ENCODE measurements at places on chromosomes 6 and 20.
A peak's percentile ranks its signal among the peaks of the same experiment; 100 is the strongest.

DNA sequence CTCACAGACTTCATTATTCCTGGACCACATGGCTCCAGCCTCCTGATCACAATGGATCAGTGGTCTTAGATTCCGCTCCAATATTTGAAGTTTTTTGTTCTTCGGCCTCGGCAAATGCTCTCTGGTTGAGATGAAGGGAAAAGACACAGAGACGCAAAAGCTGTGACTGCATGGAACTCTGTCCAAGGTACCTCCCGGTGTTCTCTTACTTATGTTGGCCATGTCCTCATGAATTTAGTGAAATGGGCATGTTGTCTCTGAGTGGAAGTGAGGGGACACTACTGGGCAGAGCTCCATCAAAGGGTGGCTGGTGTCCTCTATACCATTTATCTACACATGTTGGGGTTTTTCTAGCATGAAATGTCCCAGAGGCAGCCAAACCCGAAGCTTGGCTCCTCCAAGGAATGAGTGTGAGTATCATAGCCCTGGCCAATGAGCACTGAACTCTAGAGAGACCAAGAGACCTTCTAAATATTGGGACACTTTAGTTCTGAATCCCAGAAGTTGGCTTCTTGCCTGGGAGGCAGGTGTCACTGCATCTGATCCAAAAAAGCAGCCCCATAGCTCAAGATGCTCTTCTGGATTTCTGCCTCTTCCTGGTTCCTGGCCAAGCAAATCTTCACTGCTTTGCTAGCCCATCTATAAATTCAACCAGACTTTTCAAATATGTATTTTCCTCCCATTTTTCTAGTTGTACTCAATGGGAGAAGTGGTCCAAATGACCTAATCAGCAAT lies 34.1 kb downstream of the HLA-G start:
- DNase-seq, result no peak

DNA sequence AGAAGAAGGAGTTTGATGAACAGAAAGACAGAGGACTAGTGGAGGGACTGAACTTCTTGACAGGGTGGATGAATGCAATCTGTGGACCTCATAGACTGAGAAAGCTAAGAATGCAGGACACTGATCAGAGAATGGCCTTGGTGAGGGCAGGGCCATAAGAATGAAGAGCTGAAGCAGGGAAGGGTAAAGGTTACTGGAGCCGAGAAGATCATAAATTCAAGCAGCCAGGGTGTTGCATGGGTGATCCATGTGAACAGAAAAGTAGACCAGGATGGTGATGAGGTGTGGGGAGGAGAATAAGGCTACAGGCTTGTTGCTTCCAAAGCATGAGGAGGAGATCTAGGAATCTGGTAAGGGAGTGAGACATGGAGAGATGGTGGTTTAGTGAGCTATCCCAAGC lies 295.9 kb downstream of the ADGB start:
- DNase-seq, result no peak

DNA sequence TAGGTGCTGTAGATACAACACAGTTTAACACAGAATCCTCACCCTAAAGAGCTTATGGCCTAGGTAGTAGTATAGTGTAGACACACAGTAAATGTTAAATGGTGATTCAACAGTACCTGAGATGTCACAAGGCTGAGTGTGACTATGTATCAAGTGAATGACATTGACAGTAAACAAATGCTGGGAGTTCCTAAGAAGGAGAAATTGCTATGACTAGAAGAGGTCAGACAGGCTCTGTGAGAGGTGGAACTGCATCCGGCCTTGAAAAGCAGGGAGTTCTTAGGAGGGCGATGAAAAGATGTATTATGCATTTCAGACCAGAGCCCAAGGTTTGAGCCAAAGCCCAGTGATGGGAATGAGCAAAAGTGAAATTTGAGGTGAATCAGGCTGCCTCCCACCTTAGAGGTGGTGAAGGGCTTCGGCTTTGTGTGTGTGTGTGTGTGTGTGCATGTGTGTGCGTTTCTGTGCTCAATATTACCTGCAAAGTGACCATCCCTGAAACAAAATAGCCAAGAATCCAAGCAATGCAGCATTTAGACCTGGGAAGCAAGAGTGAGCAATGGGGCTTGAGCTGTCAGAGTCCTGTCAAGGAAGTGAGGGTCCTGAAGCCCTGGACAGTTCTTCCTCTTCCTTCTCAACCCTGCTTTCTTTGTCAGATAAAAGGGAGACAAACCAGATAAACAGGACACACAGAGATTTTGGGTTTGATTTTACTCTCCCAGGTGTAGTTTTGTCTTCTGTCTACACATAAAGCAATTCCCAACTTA lies 32.3 kb upstream of the CITED2 start:
- no peak for DNase-seq

DNA sequence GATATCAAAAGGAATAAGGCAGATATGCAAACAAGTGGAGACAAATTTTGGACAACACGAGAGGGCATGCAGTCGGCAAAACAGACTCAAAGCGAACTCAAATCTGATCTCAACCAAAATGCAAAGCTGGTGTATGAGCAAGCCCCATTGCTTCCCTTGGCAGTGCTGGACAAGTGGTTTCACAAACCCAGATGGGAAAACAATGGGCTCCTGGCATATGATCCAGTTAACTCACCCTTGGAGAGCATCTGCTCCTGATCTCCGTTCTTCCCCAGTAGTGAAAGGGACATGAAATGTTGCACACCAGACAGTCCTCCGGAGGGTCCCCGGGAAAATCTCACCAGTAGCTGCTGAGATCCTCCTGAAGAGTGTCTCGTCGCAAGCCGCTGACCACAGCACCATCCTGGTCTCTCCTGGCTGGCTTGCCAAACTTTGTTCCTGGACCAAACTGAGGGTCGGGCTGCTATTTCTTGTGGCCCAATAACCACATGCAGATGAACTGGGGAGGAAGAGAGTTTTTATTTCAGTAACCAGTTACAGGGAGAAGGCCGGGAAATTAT lies 84.3 kb upstream of the THBS2 start:
- no peak for DNase-seq

GRCh38 chr6:13836170-13836569 lies 21.8 kb upstream of the MCUR1 start:
- DNase-seq, result no peak

- DNase-seq, result no peak
Measured at GRCh38 chr6:52504782-52505136, 72.1 kb downstream of the TRAM2 start.

DNA sequence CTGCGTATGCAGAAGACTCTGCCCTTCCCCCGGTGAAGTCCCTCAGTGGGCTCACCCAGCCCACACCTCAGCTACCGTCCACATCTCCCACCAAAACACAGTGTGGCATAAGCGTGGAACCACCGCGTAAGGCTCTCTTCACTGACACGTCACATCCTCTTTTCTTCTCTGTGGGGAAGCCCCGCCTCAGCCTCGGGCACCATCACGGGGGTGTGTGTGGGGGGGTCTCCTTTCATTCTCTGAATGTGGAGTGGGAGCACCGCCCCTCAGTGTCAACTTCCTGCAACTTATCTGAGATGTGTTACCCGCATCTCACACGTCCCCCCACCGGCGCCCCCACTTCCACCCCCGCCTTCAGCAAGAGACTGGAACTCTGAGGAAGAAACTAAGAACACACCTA lies 388.4 kb upstream of the JARID2 start:
- no peak for DNase-seq

DNA sequence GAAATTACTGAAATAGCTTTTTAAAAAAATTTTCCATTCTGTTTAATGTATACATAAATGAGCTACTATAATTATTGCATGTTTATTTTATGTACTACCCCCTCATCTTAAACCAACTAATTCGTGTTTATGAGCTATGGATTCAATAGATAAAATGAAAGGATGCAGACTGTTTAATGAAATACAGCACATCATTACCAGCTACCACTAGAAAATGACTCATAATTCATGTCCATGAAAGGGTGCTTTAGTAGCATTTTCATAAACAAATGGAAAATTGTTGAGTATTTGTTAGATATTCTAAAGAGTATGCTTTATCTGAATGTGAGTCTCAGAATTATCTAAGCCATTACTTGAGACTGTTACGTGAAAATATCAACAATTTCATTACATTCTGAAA lies 1590.1 kb downstream of the HACE1 start:
- DNase-seq, result no peak

- DNase-seq, result peak; percentile 60
Measured at GRCh38 chr6:63573899-63574553, 1.7 kb downstream of the LOC128125822 start.

DNA sequence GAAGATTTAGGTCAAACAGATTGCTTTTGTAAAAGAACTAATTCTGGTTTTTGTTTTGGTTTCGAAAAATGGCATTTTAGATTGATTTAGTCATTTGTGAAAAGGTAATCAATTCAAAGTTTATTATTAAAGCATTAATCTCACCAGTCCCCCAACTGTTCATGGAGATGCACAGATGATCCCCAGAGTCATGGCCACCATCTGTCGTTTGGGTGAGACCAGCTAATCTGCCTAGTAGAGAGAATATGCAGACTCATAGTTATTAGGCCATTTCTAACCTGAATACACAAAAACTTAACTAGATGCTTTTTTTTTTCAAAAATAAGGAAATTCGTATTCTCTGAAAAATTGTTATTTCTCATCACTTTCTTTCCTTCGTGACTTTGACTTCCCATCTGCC lies 58.1 kb downstream of the C6orf58 start:
- DNase-seq, result no peak

- DNase-seq, result no peak
Measured at GRCh38 chr6:28134716-28135115, 7.0 kb upstream of the ZKSCAN8 start.

- DNase-seq, result no peak
Measured at GRCh38 chr6:17391976-17392375, 1.4 kb upstream of the CAP2 start.

GRCh38 chr6:108928650-108929049 lies 80.4 kb downstream of the ARMC2 start:
- no peak for DNase-seq

- DNase-seq, result no peak
Measured at GRCh38 chr6:85580878-85581267, 12.8 kb downstream of the SNX14 start.

GRCh38 chr6:42937548-42938427 lies 8.5 kb downstream of the CNPY3 start:
- no peak for DNase-seq

DNA sequence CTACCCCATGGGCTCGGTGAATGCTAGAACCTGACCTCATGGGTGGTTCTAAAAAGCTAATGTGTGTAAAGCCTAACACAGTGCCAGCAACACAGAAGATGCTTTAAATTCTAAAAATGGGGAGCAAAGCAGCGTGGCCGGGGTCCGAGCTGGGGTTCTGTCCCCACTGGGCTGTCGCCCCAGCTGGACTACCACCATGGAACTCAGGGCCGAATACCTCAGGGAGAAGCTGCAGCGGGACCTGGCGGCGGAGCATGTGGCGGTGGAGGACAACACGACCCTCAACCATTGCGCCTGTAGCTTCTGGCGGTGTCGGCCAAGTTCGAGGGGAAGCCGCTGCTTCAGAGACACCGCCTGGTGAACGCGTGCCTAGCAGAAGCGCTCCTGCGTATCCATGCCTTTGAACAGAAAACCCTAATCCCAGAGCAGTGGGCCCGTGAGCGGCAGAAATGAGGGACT lies 8.4 kb downstream of the SOX4 start:
- DNase-seq, result no peak

DNA sequence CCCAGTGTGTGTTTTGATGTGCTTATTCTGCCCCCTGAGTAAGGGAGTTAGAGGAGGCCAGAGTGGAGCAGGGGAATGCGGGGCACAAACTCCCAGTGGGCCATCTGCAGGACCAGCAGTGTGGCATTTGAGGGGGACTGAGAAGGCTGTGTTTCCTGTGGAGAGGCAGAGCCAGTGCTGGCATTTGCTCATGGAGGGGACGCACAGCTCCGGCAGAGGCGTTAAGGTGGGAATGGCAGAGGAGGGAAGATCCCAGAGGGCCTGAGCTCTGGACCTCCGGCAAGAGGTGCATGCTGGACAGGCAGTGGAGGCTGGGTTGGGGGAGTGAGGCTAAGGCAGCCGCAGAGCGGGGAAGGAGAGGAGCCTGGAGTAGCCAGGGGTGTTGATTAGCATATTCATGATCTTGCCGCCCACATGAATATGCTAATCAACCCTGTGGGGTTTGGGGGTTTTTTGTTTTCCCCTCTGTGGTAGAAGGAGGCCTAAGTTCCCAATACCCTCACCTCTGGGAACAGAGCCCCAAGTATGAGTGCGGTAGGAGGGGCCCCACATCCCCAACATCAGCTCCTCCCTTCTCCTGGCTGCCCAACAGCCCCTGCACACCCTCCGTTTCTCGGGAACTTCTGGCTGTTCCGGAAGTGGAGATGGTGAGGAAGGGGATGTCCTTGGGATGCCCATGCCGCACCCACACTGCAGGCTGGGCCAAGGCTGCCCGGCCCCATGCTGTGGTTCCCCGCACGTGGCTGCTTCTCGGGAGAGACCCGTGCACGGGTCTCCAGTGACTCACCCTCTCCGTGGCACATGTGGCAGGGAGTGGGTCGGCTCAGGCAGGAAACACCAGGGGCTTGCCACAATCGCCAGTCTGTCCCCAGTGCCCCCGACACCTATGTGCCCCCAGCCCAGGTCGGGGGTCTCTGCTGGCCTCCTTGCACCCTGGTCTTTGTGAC lies 33.8 kb downstream of the DLGAP4 start:
- no peak for DNase-seq

DNA sequence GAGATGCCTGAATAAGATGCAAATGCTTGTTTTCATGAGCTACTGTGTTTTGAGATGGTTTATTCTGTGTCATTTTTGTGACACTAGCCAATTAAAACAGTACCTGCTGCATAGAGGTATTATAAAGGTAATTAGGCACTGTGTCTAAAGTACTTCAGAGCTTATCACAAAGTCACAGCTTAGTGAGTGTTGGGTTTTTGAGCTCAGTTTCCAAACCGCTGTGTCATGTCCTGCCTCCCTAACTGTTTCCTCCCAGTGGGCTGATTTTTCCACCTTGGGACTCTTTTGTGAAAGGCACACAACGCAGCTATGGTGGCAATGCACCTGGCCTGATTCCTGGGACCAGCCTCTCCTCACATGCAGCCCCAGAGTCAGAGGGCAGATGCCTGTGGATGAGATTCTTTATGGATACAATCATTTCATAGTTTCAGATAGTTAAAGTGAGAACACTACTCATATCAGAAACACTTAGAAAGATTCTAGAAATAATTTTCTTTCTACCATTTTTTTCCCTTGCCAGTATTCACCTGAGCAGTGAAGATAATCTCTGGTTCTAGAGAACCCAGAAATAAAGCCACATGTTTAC lies 41.3 kb upstream of the TAGAP start:
- no peak for DNase-seq

DNA sequence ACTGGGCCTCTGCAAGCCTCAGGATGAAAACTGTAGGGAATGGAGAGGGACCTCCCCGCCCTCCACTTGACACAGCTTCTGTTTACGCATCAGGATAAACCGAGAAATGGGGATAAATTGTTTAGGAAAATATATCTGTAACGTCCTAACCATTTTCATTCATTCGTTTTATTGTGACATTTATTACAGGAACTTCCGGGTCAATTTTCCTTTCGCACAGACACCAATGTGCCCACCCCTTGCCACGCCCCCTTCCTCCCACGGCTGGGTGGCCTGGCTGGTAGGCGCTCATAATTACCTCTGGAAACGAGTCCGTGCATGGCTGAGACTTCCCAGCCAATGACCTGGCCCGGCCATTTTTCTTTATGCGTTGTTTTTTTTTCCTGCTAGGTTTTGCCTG lies 96.1 kb downstream of the BMP7 start:
- no peak for DNase-seq
